ENCODE measurements at places on chromosomes 5 and 9.

DNA sequence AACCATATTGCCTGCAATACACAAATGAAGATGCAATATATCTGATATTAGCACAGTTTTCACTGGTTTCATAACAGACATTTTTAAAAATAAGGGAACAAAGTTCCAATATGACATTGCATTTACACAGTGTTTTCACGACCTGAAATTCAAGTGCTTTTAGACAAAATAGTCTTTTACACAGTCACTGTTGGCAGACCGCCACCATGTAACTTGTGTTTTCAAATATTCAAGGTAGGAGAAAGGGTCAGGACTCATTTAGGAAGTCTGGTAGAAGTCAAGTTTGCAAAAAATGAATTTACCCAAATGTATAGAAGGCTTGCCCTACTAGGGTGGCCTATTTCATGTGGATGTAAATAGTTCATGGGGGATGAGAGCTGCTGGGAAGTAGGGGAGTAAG lies 98.1 kb upstream of the TAS2R1 start:
- no peak for DNase-seq

GRCh38 chr5:140312791-140313189 lies 9.9 kb upstream of the PFDN1 start:
- no peak for DNase-seq

- no peak for DNase-seq
Observed at GRCh38 chr9:136147038-136147889, 28.6 kb upstream of the TMEM250 start.

- DNase-seq: no peak
Observed at GRCh38 chr5:11037941-11038340, 276.9 kb upstream of the DAP start.

DNA sequence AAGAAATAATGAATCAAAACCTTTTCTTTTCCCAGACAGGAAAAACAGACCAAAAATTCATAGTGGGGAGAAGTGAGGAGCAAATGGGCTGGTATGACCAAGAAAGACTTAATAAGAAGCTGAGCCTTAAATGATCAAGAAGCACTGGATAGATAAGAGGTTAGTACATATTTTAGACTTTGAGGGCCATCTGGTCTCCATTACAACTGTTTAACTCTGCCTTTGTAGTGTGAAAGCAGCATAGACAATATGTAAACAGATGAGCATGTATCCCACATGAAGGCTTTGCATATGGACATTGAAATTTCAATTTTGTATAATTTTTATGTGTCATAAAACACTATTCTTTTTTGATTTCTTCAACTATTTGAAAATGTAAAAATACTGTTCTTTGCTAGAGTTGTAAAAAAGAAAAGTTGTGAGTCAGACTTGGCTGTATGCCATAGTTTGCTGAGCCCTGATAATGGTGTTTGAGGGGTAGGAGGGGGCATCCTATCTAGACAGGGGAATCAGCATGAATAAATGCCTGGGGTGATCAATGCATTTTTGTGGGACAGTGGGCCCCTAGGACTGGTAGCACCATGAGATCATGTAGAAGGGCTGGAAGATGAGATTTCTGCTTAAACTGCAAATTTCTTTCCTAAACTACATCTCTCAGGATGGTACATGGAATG lies 91.8 kb upstream of the GPR151 start:
- DNase-seq: no peak

- no peak for DNase-seq
Observed at GRCh38 chr5:43275391-43275790, 37.8 kb downstream of the HMGCS1 start.

GRCh38 chr5:55997742-55998351 lies 3.1 kb upstream of the IL6ST start:
- no peak for DNase-seq

DNA sequence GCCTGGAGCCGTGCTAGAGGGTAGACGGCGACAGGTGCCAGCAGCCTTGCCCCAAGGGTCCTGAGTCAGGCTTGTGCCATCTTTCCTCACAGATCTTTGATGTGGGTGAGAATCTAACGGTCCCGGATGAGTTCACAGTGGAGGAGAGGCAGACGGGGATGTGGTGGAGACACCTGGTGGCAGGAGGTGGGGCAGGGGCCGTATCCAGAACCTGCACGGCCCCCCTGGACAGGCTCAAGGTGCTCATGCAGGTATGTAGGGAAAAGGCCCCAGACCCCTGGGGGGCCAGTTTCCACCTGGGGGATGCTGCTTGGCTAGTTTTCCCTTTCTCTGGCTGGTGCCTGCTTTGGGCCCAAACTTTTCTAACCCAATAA lies 24.0 kb downstream of the PTGES2 start:
- no peak for DNase-seq
